ENCODE measurements at places on chromosomes 3 and 15.

DNA sequence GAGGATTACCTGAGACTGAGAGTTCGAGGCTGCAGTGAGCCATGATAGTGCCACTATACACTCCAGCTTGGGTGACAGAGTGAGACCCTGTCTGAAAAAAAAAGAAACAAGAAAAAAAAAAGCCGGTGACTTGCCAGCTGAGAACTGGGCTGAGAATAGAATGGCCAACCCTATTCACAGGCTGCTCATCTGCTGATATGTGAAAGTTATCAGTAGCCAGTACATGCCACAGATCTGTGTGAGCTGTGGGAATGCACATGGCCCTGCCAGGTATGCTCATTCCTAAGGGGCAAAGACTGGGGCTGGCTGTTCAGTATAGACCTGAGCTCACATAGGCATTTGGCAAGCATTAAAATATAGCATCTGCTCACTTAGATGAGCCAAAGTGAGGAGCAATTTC lies 30.9 kb downstream of the IL20RB start:
- no peak for DNase-seq

- no peak for DNase-seq
Observed at GRCh38 chr3:172089250-172089649, 49.9 kb downstream of the FNDC3B start.

DNA sequence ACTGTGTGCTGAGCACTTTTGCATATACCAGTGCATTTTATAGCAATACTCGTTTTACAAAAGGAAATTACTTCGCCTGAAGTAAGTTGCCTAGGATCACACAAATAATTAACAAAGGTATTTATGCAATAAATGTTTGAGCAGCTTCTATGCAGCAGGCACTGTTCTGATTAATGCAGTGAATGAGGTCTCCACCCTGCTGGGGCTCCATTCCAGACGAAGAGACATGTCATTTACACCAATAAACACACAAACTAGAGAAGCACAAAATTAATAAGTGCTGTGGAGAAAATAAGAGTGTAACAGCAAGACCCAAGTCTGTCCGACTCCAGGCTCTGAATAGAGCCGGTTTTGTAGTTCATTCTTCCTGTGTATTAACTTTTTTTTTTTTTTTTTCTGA lies 17.5 kb downstream of the NOX5 start:
- no peak for DNase-seq

DNA sequence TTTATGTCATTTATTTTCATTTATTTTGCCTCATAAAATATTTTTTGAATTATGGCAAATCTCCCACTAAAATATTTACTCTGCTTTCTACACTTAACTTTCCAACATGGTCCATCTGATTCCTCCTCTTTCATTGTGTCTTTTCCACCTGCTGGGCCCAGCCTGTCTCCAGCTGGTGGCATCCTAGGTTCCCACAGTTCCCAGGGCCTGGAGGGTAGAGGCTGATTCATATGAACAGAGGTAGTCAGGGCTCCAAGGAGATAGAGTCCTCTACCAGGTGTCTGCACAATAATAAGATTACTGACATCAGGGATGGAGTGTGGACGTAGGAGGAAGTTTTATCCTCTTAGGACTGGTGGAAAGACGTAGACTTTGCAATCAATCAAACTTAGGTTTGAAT lies 14.3 kb downstream of the ZBTB38 start:
- DNase-seq = no peak

- DNase-seq = no peak
Observed at GRCh38 chr15:93274257-93274656, 185.2 kb upstream of the RGMA start.

- no peak for DNase-seq
Observed at GRCh38 chr3:108562565-108562964, 26.7 kb downstream of the CIP2A start.

DNA sequence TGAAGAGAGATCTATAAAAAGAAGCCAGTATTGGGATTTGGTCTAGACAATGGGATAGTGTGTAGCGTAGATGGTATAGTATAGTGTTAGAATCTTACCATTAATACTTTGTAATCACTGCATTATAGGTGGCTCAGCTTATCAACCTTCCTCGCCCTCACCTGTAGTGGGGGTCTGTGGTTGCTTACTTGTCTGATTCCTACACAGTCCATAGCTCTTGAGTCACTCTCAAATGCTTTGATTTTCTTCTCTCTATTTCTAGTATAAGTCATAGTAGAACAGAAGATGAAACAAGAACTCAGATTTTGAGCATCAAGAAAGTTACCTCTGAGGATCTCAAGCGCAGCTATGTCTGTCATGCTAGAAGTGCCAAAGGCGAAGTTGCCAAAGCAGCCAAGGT lies 115.2 kb downstream of the IL1RAP start:
- no peak for DNase-seq

DNA sequence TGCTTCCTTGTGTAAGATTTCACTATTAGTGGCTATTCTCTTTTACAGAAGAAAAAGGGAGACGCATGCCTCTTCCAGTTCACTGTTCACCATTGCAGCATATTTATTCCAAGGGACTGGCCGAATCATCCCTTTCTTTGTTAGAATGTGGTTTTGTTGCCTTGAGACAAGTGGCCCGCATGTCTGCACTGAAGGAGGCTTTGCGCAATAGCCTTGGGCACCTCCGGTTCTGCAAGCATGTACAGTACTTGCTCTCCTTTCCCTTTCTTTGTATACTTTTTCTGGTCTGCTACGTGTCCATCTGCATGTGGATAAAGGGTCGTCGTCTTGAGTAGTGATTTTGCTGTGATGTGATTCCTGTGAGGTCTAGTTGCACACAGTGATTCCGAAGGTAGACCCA lies 43.0 kb downstream of the FLNB start:
- DNase-seq = no peak

- DNase-seq = peak; percentile 21
Observed at GRCh38 chr15:72306211-72306785, 13.7 kb downstream of the CELF6 start.

DNA sequence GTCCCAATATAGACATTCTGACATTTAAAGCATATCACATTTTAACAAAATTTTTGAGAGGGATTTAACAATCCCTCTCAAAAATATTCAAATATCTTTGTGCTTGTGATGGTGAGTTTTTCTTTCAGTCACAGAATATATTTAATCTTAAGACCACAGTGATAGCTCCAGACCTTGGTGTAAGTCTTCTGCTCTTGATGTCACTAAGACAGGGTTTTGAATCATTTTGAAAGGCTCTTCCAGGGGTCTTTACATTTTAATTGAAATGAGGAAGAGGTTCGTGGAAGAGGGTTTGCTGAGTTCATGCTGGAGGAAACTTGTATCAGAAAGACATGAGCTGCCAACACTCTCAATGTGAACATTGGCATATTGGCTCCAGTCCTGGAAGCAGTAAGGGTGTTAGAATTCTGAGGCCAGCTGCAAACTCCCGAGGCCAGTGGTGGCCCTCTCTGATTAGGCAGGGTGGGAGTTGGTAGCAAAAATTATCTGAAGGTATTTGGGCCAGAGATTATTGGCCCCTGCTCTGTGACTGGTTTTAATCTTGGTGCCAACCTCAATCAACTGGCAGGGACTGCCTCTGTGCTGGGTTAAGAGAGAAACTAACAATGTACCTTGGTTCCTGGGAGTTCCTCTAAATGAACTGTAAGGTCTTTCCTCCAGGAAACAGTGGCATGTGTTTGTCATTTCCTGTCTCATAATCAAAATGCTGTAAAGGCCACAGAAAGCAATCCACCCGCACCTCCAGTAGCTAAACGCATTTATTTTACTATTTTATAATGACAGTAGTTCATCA lies 5.3 kb downstream of the POU1F1 start:
- DNase-seq = no peak

- no peak for DNase-seq
Observed at GRCh38 chr3:9135930-9136525, 113.4 kb downstream of the SRGAP3 start.

DNA sequence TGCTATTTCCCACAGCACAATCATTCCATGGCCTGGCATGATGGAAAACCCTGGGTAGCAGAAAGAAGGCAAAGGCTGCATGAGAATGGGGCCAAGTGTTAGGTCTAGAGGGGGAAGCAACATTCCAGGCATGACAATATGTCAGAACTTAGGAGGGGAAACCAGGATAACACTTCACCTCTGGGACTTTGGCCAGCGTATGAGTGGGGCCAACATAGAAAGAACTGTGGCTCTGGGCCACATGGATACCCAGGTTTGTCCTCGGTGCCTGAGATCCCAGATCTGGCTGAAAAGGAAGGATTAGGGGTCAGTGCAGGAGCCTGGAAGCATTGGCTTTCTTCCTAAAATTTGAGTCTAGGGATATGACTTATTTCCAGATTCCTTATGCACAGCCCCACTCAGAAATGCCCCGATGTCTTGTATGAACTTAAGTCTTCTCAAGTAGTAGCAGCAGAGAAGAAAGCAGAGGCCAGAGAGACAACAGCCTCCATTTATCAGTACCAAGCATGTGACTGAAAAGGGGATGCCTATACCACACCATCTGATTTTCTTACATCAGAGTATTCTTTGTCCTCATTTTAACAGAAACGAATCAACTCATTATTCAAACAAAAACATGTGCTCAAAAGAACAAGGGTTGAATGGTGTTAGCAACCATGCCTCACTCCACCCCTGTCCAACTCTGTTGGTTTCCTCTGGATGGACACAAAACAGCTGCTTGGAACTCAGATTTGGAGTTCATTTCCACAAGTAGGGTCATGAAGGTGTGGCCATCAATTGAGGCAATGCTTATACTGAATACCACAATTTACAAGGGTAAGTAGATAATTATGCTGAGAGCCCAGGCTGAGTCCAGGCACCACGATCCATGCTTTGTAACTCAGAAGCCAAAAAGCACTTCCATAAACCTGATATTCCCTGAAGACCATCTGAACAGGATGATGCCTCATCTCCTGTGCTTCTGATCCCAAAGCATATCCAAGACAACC lies 43.7 kb upstream of the NDUFB4 start:
- no peak for DNase-seq

DNA sequence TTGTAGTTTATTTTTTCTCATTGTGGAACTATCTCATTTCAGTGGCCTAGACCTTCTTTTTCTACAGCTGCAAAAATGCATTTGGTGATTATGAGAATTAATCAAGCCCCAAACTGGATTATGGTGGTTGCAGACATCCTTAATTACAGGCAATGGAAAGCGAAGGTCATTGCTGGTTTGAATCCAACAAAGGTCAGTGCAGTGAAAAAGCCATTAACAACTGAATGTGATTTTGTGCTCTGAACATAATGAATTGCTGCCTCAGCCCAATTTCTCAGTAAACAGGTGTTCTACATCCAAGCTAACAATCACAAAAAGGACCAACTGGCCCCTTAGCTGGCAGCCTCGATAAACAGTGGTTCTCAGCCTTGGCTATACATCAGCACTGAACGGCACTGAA lies 260.1 kb upstream of the DPPA4 start:
- DNase-seq = no peak

GRCh38 chr3:29637068-29637467 lies 356.2 kb downstream of the RBMS3 start:
- no peak for DNase-seq

DNA sequence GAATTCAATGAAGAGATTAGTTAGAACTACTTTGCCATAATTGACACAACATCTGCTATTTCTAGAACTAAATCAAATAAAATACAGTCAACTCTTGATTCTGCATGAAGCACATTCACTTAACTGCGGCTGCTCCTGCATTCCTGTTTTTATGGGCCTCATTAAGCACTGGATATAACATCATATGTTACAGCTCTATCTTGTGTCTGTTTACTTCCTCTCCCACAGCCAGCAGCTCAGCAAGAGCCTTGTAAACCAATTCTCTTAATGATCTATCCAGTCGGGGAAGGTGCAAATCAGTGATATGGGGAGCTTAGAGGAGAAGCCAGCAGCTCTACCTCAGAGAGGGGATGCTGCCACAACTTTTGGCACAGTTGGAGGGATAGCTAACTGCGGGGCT lies 329.2 kb downstream of the ARRDC4 start:
- no peak for DNase-seq

DNA sequence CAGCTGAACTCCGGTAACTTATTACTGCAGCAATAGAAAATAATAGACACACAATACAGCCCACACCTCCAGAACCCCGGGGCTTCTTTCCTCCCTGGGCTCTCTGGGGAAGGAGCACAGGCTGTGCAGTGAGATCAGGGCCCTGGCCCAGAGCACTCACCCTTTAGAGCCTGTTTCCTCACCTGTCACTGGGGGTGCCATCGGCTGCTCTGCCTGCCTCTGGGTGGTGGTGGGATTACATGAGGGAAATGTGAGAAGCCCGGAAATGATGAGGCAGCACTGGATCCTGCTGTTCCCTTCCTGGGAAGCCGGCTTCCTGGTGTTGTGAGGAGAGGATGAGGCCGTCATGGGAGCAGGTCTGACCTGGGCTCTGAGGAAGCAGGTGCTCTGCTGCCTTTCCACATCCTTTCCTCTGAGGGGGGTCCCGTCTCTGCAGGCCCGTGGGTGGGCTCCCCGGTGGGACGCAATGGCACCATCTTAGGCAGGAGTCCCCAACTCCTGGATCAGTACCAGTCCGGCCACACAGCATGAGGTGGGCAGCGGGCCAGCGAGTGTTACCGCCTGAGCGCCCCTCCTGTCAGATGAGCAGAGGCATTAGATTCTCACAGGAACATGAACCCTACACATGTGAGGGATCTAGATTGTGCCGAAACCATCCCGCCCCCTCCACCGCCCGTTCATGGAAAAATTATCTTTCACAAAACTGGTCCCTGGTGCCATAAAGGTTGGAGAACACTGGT lies 220.9 kb upstream of the CTDSPL start:
- DNase-seq = no peak

DNA sequence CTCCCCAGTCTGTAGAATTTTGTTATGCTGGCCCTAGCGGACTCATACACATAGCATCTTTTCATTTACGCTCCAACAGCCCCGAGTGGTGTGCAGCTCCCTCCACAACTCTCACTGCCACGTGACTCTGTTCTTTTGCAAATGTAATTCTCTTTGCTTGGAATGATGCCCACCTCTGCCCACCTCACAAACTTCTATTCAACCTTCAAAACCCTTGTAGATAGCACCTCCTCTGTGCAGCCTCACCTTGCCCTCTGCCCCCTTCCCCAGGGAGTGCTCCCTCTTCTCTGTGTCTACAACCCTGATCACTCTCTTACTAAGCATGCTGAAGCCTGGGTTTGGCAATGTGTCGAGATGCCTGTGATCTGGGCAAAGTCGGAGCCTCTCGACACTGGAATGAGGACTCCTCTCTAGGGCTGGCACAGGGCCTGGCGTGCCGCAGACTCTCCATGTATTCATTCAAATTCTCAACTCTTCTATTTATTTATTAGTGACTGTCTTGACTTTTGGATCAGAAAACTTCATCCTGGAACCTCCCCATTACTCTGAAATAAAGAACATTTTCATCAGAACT lies 73.5 kb downstream of the MGLL start:
- no peak for DNase-seq

- DNase-seq = no peak
Observed at GRCh38 chr3:127889976-127890650, 24.9 kb upstream of the KBTBD12 start.

- DNase-seq = no peak
Observed at GRCh38 chr3:16334909-16335308, 69.9 kb downstream of the OXNAD1 start.

Data from stimulated activated CD8-positive, alpha-beta memory T cell treated with anti-CD3 and anti-CD28 coated beads, Interleukin-4, amount 100 ng/mL, for 1 hour (primary cell).